Right ventricle myocardium superior (tissue), 1 donor: ENCODE measurements at places on chromosomes 3 and 15. TPM values are rescaled to one million over a fixed set of nuclear protein-coding genes. Genes with fewer than 3 reads are reported as not detected.

The CHL1 gene
- 24.2 TPM for total RNA-seq

GRCh38 chr3:12744326-12744725, 14.7 kb downstream of the TMEM40 start:
- no peak for DNase-seq

- no peak for DNase-seq
Observed at GRCh38 chr15:68317281-68318007, 39.9 kb downstream of the FEM1B start.

- DNase-seq = no peak
Observed at GRCh38 chr3:136805795-136806194, 13.1 kb upstream of the SLC35G2 start.

GRCh38 chr15:92606126-92606835, 49.3 kb downstream of the FAM174B start:
- DNase-seq = no peak
